ENCODE measurements at places on chromosomes 5 and 9. TPM values are rescaled to one million over a fixed set of nuclear protein-coding genes. Genes with fewer than 3 reads are reported as not detected.

DNA sequence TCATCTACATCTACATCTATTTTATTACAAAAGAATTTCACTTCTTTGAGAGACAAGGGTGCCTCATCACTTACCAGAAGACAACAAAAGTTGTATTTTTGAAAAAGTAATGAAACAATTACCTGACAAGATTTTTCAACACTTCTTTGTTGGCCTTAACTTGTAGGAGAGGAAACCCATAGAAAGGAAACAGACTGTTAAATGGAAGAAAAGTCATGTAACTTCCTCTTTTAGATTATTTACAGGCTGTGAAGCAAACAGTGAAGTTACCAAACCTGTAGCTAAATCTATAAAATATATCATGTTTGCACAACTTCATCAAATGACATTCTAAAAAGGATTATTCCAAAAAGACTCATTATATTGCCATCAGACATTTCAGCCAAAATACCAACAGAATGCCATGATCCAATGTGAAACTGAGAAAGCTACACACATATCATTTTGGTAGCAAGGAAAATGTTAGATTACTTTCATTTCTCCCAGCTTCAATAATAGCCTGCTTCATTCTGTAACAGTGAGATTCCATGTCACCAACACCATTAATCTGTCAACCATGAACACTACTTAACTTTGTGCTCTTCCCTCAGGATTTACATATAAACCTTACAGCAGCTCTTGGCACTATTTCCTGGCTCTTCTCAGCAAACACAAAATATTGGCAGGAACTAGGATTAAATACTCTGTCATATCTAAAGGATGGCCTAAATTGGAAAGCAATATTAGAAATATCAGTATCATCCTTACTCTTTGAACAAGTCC lies 122.5 kb downstream of the MCTP1 start:
- no peak for DNase-seq

GRCh38 chr9:86349271-86349670 lies 4.9 kb downstream of the TUT7 start:
- DNase-seq = no peak

- DNase-seq = no peak
Measured at GRCh38 chr5:127944125-127944524, 139.4 kb upstream of the SLC12A2 start.

- DNase-seq = no peak
Measured at GRCh38 chr5:88254320-88254719, 14.3 kb downstream of the TMEM161B start.

Gene TAF1L
- total RNA-seq = not detected

Gene FBN2
- not detected for total RNA-seq

Gene PLPPR1
- not detected for total RNA-seq

Gene IGIP
- 5.5 TPM for total RNA-seq

Gene TNFSF15
- 0.09 TPM for total RNA-seq

Gene VCAN
- total RNA-seq = not detected

Gene TMEM141
- 43.2 TPM for total RNA-seq

All from OCI-LY7 (cell line).